ENCODE measurements at places on chromosomes 4 and X. TPM values are rescaled to one million over a fixed set of nuclear protein-coding genes. Genes with fewer than 3 reads are reported as not detected.

Gene TEX13D
- not detected for total RNA-seq

Gene FDCSP
- not detected for total RNA-seq

Gene HTN1
- total RNA-seq, result not detected

Gene APLN
- total RNA-seq, result 0.36 TPM

Gene GPR119
- total RNA-seq, result not detected
